ENCODE measurements at places on chromosomes 12 and 14. TPM values are rescaled to one million over a fixed set of nuclear protein-coding genes. Genes with fewer than 3 reads are reported as not detected.

The PDZRN4 gene
- not detected for total RNA-seq

The CRACR2A gene
- 1.1 TPM for total RNA-seq

The SERPINA3 gene
- total RNA-seq, result 13.2 TPM

The PPFIA2 gene
- not detected for total RNA-seq

The A2ML1 gene
- not detected for total RNA-seq

The VPS37B gene
- total RNA-seq, result 26.7 TPM

The KCNK10 gene
- not detected for total RNA-seq

The PLD4 gene
- total RNA-seq, result 0.06 TPM

The NKX2-1 gene
- 0.07 TPM for total RNA-seq

The GAPDH gene
- 6,774 TPM for total RNA-seq

The ACOT4 gene
- 2.0 TPM for total RNA-seq

The TMCC3 gene
- 0.99 TPM for total RNA-seq

The PPM1H gene
- total RNA-seq, result 6.2 TPM

The PLCZ1 gene
- not detected for total RNA-seq

The CARMIL3 gene
- 0.48 TPM for total RNA-seq

The AICDA gene
- total RNA-seq, result 0.17 TPM

The STYX gene
- 6.8 TPM for total RNA-seq

The AQP5 gene
- total RNA-seq, result not detected

The HCAR1 gene
- 0.02 TPM for total RNA-seq

The GALNT9 gene
- total RNA-seq, result 4.2 TPM

Data from A549 treated with AZD2906 at 1 μM for 4 hours (cell line).